ENCODE measurements at places on chromosomes 12 and 14.

GRCh38 chr14:101123618-101124510 is 220.3 kb upstream of the RTL1 start:
- no peak for DNase-seq

- no peak for DNase-seq
Observed at GRCh38 chr14:75141062-75141461, 14.2 kb upstream of the NEK9 start.

- DNase-seq, result no peak
Observed at GRCh38 chr12:89047856-89048418, 304.4 kb downstream of the DUSP6 start.

DNA sequence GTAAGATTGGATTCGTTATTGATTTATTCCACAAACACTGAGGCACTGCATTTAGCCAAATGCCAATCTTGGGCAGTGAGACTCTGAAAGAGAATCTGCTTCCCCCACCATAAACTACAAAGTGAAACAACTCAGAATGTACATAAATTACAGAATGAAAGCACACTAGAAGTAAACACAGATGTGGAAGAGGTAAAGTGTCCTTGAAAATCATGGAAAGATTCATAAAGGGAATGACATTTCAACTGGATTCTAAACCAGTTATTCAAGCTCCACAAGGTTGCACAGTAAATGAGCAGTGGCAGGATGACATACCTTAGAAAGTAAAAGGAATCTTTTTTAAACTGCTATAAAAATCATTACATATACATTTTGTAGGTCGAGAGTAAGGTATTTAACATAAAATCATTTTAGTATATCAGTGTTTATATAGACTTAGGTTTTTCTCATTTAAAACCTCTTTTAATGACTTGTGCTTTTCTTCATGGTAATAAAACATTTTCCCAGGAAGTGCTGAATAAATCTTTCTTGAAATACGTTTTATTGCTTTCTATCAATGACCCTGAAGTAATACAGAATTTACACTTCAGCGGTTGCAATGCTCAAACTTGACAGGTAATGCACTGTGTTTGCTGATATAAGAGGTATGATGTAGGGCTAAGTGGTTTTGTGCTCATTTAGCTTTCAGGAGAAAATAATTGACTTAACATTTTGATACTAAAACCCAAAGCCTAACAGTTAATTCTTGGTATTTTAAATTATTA is 270.6 kb downstream of the NAV3 start:
- DNase-seq, result no peak

DNA sequence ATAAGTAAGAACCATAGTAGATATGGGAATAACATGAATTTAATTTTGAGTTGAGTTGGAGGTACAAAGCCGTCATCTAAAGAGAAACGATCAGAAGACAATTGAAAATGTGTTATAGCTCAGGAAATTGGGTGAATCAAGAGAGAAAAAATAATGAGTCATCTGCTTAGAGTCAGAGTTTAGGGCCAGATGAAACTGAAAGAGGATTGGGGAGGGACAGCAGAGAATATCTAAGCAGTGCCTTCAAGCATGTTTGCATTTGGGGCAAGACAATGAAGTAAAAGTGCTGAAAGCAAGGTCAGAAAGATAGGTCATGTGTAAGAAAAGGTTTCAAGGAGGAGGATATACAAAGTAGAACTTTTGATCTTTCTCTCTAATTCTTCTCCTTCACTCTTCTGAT is 49.4 kb downstream of the SLC15A5 start:
- peak; percentile 32 for DNase-seq

DNA sequence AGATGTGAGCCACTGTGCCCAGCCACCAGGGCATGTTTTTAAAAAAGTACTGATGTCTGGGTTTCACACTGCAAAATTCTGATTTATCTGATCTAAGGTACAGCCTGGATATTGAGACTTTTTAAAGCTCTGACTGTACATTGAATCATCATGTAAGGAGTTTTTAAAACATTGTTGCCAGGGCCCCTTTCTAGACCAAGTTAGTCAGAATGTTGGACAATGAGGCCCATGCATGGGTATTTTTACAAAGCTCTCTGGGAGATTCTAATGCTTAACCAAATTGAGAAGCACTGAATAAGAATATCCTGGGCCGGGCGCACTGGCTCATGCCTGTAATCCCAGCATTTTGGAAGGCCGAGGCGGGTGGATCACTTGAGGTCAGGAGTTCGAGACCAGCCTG is 16.7 kb downstream of the TMEM19 start:
- DNase-seq, result no peak

GRCh38 chr12:103369929-103370328 is 125.8 kb downstream of the C12orf42 start:
- no peak for DNase-seq

All from RPMI8226 (cell line).